ENCODE measurements at places on chromosomes 7 and 10.

DNA sequence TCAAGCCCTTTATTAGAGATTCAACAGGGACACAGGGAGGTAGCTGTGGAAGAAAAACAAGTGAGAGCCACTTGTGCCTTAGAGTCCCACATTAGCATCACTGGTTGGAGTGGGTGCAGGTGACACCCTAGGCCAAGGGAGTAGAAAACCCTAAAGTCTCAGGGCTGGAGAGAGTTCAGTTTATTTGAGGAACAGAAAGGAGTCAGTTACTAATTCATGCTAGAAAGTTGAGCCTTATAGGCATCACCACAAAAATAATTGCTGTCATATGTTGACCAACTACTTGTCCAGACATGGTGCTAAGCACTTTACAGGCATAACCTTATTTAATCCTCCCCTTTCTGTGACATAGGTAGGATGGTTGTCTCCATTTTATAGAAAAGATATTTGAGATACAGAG is 20.9 kb upstream of the ACSL5 start:
- DNase-seq, result no peak

DNA sequence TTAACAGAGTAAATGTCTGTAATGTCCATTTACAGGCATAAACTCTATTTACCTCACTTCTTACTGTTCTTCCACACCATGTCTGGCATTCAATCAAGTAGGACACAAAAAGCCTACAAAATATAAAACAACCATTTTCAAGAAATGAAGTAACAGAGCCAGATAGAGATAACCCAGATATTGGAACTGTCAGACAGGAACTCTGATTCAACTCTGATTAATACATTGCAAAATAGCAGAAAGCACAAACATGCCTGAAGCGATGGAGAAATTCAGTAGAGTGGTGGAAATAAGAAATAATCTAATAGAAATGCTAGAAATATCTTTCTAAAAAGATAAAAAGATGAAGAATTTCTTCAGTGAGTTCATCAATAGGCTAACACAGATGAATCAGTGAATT is 964.4 kb downstream of the PCDH15 start:
- no peak for DNase-seq

GRCh38 chr10:46037107-46037825 is 6.8 kb upstream of the NCOA4 start:
- no peak for DNase-seq

GRCh38 chr10:19611775-19612174 is 204.5 kb upstream of the PLXDC2 start:
- no peak for DNase-seq

DNA sequence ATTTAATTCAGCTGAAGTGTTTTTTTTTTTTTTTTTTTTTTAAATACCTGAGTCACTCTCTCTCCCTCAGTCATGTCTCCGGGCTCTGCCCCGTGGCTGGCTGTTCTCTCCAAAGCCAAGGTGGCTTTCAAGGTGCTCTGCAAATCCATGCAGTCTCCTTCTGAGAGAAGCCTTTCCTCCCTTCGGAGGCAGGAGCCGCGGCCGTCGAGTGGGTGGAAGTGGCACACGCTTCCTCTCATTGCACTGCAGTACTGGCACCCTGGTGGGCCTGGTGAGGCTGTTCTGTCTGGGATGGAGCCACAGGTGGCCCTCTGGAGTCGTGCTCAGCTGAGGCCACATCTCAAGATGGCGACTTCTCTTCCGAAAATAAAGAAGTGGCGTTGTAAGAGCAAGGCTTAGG is 221.8 kb downstream of the GLRX3 start:
- DNase-seq, result no peak

DNA sequence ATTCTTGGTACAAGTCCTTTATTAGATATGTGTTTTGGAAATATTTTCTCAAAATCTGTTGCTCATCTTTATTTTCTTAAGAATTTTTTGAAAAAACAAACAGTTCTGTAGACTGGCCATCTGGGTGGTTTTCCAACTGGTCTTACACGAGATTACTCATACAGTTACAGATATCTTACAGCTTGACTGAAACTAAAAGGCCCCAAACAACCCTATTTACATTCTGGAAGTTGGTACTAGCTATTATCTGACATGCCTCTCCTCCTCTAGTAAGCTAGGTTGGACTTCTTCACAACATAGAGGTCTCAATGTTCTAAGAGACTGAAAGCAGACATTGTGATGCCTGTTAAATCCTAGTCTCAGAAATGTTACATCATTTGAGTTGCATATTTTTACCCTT is 52.0 kb downstream of the ZNF22 start:
- no peak for DNase-seq

DNA sequence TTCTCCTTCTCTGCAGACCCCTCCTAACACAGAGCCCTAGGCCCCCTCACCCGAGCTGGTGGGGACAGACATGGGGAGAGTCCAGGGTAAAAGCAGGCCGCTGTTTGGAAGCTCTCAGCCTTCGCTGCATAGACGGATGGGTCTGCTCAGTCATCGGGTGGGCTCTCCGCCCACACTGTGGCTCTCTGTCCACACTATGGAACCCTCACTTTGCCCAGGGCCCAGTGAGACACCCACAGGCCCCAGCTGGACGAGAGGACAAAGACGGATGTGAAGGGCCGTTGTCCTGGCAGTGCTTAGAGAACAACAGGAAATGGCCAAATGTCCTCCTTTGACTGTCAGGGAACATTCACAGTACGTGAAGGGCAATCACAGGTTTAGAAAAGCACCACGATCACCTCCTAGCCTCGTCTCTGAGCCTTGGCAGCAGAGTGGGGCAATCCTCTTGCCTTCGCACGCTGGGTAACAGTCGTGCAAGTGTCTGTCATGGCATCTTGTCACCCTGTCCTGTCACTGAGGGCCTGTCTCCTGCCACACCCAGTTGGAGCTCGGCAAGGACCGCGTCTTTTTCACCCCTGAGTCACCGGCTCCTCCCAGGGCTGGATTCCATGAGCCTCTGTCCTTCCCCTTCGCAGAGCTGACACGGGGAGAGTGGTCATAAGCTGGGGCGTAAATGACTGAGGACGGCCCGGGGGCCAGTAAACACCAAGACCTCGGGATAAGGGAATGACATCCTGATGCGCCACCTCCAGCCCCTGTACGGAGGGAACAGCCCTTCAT is 80.6 kb downstream of the PRKAG2 start:
- no peak for DNase-seq

DNA sequence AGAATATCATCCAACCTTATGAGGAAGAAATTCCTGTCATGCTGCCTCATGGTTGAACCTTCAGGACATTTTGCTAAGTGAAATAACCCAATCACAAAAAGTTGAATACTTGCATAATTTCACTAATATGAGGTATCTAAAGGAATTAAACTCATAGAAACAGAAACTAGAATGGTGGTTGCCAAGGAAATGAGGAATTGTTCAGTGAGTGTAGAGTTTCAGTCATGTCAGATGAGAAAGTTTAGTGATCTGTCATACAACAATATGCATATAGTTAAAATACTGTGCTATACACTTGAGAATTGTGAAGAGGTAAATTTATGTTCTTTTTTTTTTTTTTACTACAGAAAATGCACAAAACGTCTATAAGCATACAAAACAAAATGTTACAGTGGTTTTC is 60.7 kb downstream of the R3HCC1L start:
- DNase-seq, result no peak

GRCh38 chr10:129497013-129497412 is 30.0 kb downstream of the MGMT start:
- DNase-seq, result no peak

Data from H9 (cell line).